ENCODE measurements at places on chromosomes 4 and X. TPM values are rescaled to one million over a fixed set of nuclear protein-coding genes. Genes with fewer than 3 reads are reported as not detected.

Gene S100G
- not detected for total RNA-seq

Gene EFHC2
- total RNA-seq: 3.4 TPM

Gene VCX3A
- not detected for total RNA-seq

Gene GAGE1
- total RNA-seq: not detected

Gene SLC34A2
- not detected for total RNA-seq

Gene CCDC110
- not detected for total RNA-seq

Gene CSN1S1
- not detected for total RNA-seq

Gene CLCN4
- total RNA-seq: not detected

Gene CXorf65
- 37.7 TPM for total RNA-seq

Gene GAGE10
- not detected for total RNA-seq

Gene CACNA1F
- total RNA-seq: 0.50 TPM

Gene ADGRG2
- not detected for total RNA-seq

Gene MXRA5
- total RNA-seq: not detected

Gene TBC1D8B
- 0.55 TPM for total RNA-seq

Gene FAAH2
- total RNA-seq: 1.7 TPM

Gene STK32B
- total RNA-seq: not detected

Gene GAGE12F
- not detected for total RNA-seq

Gene LINC00632
- total RNA-seq: 22.5 TPM

Gene CFI
- total RNA-seq: not detected

Gene PCDH7
- not detected for total RNA-seq

Gene SPANXA1
- total RNA-seq: not detected

Gene FUNDC2
- total RNA-seq: 54.1 TPM

Gene CCSER1
- total RNA-seq: not detected

Gene GNRHR
- not detected for total RNA-seq

Gene IBSP
- not detected for total RNA-seq

Gene FAM47A
- total RNA-seq: not detected

Gene SLC9B2
- total RNA-seq: 19.2 TPM

Gene GPM6B
- total RNA-seq: not detected

Gene ARHGEF9
- total RNA-seq: 18.1 TPM

Gene GYG2
- total RNA-seq: not detected

Gene PDZD11
- total RNA-seq: 33.3 TPM

Gene PLS3
- total RNA-seq: 0.41 TPM

Gene TCEAL7
- total RNA-seq: not detected

Gene HERC6
- total RNA-seq: 8.2 TPM

Gene GRSF1
- 75.3 TPM for total RNA-seq

Gene FAM149A
- 0.41 TPM for total RNA-seq

Gene IKBKG
- 43.4 TPM for total RNA-seq

Gene ADH7
- not detected for total RNA-seq

Gene IL21
- 0.50 TPM for total RNA-seq

Gene POLA1
- 26.4 TPM for total RNA-seq

Gene NR3C2
- total RNA-seq: 4.8 TPM

Gene USP27X
- 3.6 TPM for total RNA-seq

Gene PHEX
- total RNA-seq: 0.10 TPM

Gene GLRA2
- not detected for total RNA-seq

Gene SPANXD
- not detected for total RNA-seq

Gene GC
- total RNA-seq: not detected

Gene HSFX1
- total RNA-seq: 0.58 TPM

Gene ANOS1
- total RNA-seq: not detected

Gene HSFX2
- total RNA-seq: 0.33 TPM

Gene NUP62CL
- 1.9 TPM for total RNA-seq

Gene DNAAF6
- total RNA-seq: not detected

Gene ZNF275
- 30.1 TPM for total RNA-seq

Gene SPACA5
- not detected for total RNA-seq

Gene HTT-AS
- not detected for total RNA-seq

Gene CCKAR
- not detected for total RNA-seq

Gene ATOH1
- not detected for total RNA-seq

Gene ARHGEF6
- total RNA-seq: 90.7 TPM

Data from activated naive CD4-positive, alpha-beta T cell treated with anti-CD3 and anti-CD28 coated beads, Interleukin-2, amount 10 ng/mL, durations not matched to agents 5 hours and 36 hours (primary cell).